Stimulated activated CD4-positive, alpha-beta T cell treated with anti-CD3 and anti-CD28 coated beads, Interleukin-15, amount 100 ng/mL, for 48 hours (primary cell): ENCODE measurements at places on chromosomes 16 and 17.

DNA sequence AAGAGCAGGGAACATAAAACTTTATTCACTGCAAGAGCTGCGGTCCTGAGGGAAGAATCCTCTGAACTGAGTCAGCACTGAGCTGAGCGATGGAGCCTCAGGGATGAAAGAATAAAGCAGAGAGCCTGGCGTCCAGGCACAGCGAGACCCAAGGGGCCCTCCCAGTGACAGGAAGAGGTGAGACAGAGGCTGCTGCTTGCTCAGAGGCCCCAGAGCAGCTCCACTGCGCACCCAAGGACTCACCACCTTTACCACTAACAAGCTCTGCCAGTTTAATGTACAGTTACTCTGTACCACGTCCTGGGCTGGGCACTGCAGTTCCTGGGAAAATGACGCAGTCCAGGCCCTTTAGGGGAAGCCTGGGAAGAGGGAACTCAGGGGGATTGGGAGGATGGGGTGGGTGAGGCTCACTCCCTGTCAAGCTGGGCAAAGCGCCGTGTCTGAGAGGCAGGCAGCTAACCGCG lies 5.6 kb downstream of the GFAP start:
- DNase-seq = no peak

GRCh38 chr17:12673788-12674187 lies 8.1 kb downstream of the MYOCD start:
- no peak for DNase-seq

- no peak for DNase-seq
These were observed 316.6 kb downstream of the SNX29 start for GRCh38 chr16:12293017-12293618.

DNA sequence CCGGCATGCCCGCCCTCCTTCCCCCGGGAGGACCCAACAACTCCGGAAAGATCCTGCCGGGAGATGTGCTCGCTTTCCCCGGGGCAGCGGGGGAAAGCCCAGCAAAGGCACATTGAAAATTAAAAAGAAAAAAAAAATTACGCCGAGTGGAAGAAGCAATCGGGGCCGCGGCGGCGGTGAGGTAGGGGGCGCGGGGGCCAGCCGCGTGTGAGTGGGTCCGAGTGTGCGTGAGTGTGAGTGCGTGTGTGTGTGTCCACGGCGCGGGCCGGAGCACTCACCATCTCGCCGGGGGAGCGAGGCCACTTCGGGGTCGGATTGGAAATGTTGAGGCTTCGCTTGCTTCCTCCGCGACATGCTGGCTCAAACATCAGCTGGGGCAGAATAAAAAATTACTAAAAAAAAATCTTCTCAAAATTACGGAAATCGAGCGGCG lies at the start of gene SALL1:
Gene SALL1 (minus strand): TSS at position 383 of the 433 bp plus-strand sequence. CDS start 29 bp downstream, at position 354.
- no peak for DNase-seq

GRCh38 chr16:1100084-1100800 lies 4.2 kb upstream of the C1QTNF8 start:
- no peak for DNase-seq
